Activated CD4-positive, CD25-positive, alpha-beta regulatory T cell (primary cell): ENCODE measurements at places on chromosomes 2 and 18.

DNA sequence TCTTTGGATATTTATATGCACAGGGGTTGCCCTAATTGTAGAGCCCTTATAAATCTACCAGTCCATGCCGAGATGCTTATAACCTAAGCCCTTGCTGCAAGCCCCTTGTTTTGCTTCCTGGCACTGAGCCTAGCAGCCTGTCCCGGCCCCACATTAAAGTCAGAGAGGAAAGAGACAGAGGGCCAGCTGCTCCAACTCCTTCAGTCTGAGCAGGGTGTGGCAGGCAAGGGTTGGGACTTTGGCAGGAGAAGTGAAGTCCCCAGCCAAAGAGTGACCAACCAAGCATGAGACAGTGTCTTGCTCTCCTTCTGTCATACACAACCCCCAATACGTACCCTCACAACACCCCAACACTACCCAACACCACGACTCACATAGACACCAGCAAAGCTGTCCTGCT lies 54.7 kb upstream of the FZD7 start:
- DNase-seq: no peak

- DNase-seq: no peak
Measured at GRCh38 chr2:215313255-215313613, 1.4 kb downstream of the ATIC start.

GRCh38 chr2:105181282-105181681 lies 60.3 kb upstream of the GPR45 start:
- no peak for DNase-seq

- DNase-seq: no peak
Measured at GRCh38 chr18:67672155-67672554, 155.6 kb upstream of the DSEL start.

DNA sequence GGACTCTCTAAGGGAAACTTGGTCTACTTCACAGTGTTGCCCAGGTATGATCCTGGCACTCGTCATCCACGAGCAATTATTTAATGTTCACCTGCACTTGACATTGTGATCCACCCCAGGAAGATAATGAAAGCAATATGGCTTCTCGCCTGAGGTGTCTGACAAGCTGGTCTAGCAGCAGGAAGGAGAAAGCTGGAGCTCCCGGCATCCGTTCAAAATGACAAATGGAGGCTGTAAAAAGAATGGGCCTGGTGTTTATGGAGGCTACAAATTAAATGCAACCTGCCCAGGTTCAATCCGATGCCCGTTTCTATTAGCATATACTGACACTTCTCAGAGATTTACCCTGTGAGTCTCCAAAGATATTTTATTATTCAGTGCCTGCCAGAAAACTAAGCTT lies 317.6 kb downstream of the CTNNA2 start:
- DNase-seq: no peak

GRCh38 chr18:29512761-29513160 lies 1335.8 kb upstream of the CDH2 start:
- no peak for DNase-seq

DNA sequence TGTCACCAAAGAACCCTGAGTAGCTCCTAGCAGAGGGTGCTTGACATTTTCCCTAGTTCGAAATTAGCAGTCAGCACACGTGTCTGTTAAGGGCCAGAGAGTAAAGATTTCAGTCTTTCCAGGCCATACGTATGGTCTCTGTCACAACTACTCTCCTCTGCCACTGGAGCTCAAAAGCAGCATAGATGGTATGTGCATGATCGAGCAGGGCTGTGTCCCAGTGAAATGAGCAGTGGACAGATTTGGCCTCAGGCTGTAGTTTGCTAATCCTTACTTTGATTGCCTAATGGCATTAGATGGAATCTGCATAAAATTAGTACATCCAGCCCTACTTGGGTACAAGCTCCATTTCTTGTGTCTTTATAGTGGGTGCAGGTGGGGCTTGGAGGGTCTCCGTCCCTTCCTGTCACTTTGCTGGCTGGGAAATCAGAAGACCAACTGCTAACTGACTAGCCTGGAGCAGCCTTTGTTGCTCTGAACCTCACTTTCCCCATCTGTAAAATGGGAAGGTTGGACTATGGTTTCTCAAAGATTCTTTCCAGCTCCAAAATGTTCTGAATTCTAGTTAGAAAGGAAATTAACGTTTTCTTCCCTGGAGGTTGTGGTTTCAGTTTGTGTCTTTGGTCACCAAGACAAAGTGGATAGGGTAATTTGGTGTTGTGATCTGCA lies 108.5 kb downstream of the GLI2 start:
- no peak for DNase-seq

DNA sequence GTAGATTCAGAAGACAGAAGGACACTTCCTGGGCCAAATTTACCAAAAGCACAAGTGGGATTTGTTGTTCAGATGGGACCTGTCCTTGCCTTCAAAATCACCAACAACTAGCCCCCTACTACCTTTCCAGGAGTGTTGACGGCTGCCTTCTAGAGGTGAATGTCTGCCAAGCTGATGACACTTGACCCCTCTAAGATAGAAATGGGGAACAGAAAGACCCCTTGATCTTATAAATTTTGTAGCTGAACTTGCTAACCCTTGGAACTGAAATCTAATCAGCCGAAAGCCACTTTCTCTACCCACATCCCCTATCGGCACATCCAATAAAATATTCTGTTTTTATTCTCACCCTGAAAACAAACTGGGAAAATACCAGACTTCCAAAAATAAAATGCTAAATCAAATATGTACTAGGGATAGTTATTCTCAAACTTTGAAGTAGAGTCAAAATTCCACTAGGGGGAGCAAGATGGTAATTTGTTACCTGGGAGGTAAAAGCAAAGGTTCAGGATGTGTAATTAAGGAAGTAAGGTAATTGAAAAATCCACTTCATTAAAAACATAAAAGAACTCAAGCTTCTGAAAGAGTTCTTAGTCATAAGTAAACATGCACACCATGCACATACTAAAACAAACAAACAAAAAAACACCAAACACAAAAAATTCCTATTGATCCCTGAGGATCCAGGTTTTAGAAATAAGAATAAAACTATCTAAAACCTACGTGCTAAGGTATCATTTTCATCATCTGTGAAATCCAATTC lies 119.2 kb downstream of the ANKRD44 start:
- DNase-seq: no peak

- DNase-seq: no peak
Measured at GRCh38 chr2:232623768-232624765, 9.3 kb upstream of the EFHD1 start.

DNA sequence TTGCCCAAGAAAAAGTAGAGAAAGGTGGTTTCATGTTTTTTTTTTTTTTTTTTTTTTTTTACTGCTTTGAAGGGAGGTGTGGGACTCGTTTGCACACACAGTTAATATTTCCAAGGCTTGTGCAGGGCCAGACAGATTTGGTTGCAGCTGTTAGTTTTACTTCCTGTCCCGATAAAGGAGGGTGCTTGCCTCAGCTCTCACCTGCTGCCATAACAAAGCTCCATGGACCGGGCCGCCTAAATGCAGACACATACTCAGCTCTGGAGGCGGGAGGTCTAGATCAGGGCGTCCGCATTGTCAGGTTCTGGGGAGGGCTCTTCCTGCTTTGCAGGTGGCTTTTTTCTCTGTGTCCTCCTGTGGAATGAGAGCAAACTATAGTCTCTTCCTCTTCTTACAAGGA lies 69.9 kb downstream of the ODC1 start:
- no peak for DNase-seq

GRCh38 chr2:239955989-239956817 lies 68.9 kb downstream of the NDUFA10 start:
- DNase-seq: no peak

DNA sequence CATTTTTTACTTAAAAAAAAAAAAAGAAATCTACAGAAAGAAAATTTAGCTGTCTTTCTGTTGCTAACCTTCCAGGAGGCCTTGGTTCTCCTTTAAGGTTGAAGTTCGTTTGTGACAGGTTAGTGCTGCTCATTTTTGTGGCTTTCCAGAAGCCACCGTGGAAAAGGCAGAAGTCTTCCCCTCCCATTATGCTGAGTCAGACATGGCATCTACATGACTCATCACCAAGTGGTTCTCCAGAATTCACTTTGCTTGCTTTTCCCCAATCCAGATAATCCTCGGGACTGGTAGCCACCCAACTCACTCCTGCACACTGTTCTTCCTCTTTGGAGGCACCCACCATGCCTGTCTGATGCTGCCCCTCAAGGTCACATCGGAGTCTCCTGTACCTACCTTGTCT lies 228.7 kb downstream of the PIK3C3 start:
- DNase-seq: no peak

DNA sequence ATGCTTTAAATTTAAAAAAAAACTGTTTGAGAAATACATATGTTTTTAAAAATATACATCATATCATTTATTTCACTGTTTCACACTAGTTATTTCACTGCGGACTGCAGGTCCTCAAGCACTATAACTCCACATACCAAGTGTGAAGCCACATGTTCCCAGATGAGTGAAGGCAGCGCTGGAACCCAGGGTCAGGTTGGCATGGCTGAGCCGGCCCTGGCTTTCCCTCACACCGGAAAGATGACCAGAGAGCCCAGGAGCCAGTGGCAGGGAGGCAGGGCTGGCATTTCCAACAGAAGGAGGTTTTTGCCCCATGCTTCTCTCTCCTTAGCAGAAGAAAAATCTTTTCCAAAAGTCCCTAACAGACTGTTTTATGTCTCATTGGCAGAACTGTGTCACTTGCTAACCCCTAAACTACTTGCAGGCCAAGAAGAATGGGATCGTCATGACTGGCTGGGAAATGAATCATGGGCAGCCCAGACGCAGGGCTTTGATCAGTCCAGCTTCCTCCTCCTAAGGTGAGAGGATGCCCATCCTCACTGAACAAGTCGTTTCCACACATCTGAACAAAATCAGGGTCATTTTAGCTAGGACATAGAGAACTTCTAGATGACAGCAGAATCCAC lies 287.6 kb upstream of the HNRNPA3 start:
- DNase-seq: no peak
